ENCODE measurements at places on chromosomes 1 and 21.

DNA sequence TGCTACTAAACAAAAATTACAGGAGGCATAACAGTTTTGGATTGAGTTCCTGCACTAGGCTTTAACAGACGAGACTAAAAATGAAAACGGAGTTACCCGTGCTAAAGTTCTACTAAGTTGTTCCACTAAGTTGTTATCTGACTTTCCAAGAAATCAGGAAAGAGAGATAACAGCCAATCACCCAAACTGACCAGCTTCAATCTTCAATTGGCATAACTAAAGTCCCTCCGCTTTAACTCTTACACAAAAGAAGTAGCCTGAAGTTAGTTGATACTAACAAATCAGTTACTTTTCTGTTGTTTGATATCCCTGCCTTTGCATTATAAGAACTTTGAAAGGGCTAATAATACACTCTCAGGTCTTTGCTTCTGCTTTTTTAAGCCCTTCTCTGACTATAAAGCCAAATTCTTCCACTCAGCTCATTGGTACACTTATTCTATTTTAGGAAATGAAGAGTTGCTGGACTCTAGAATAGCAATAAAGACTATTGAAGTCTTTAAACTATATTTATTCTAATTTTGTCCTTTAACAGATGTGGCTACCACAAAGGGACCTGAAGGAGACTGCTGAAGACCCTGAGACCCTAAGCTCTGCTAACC is 61.3 kb downstream of the TESK2 start:
- DNase-seq, result no peak

DNA sequence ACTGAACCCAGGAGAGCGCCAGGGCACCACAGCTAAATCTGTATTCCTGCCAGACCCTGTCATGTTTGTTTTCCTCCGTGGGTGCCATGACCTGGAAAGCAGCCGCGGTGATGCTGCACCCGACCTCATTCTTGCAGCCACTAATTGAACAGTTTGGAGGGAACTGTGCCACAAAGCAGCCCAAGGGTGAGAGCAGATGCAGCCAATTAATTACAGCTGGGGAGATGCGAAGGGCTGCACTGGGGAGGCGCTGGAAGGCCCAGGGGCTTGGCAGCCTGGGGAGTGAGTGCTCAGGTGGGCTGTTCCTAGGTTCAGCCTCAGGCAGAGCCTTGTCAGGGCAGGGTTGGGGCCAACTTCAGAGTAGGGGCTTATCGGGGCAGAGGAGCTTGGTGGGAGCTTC is 158.4 kb upstream of the CD34 start:
- no peak for DNase-seq

DNA sequence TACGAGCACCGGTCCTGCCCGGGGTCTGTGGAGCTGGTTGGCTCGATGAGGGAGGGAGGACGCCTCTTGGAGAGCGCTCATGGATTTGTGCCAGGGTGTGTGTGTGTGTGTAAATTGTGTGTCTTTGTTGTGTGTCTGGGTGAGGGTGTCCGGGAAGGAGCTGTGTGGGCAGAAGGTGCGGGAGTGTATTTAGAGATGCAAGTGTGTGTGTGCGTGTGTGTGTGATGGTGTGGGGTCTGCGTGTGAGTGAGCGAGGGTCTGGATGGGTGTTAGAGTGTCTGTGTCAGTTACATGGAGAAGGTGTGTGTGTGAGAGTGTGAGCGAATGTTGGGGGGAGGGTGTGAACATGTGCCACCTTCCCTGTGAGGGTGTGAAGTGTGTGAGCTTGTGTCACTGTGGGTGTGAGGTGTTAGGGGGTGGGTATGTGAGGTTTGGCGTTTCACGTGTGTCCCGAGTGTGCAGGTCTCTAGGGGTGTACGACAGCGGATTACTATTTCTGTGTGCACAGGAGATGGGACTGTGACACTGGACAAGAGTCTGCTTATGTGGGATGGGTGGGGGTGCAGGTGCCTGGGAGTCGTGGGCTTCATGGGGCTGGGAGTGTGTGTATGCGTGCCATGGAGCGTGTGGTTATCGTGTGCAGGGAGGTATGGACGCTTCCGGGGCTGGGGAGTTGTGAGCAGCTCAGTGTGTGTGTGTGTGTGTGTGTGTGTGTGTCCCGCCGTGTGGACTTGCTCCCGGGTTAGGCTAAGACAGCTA is 880 bp downstream of the IGSF21 start:
- no peak for DNase-seq

- no peak for DNase-seq
Measured at GRCh38 chr1:113692824-113693431, 66.4 kb downstream of the PHTF1 start.

DNA sequence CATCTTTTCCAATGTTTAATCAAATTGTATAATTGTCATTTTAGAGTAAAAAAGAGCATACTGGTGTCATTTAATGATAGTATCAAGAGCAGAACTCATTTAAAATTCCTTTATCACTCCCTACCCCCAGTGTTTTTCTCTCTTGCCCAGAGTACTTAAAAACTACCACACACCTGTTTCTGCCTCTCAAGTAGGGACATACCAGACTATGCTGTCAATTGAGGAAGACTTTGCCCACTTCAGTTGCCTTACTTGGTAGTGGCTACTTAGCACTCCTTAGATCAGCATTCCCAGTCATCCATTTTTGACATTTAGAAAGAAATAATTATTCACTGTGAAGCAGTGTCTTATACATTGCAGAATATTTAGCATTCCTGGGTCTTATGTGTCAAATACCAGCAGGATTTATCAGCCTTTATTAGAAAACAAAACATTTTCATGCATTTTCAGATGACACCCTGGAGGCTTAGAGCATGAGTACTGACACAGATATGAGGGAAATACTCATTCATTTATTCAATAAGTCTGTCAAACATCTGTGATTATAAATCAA is 127.5 kb upstream of the RGS1 start:
- DNase-seq, result no peak

DNA sequence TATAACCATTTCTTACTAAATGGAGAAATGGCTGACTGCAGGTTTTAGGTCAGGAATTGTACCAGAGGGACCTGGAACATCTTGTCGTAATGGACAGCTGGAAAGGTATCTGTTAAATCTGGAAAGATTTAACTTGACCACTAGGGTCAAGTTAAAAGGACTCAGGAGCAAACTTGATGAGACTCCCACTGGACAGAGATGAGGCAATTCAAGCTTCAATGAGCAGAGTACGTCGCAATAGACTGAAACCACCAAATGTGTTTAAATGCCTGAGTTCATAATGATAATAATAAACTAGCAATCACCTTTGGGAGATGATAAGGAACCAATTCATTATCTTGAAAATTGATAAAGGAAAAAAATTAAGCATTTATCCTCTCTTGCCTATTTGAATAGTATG is 8.7 kb downstream of the IFNLR1 start:
- no peak for DNase-seq

- no peak for DNase-seq
Measured at GRCh38 chr1:121586369-121587229, 401.8 kb downstream of the SRGAP2C start.

DNA sequence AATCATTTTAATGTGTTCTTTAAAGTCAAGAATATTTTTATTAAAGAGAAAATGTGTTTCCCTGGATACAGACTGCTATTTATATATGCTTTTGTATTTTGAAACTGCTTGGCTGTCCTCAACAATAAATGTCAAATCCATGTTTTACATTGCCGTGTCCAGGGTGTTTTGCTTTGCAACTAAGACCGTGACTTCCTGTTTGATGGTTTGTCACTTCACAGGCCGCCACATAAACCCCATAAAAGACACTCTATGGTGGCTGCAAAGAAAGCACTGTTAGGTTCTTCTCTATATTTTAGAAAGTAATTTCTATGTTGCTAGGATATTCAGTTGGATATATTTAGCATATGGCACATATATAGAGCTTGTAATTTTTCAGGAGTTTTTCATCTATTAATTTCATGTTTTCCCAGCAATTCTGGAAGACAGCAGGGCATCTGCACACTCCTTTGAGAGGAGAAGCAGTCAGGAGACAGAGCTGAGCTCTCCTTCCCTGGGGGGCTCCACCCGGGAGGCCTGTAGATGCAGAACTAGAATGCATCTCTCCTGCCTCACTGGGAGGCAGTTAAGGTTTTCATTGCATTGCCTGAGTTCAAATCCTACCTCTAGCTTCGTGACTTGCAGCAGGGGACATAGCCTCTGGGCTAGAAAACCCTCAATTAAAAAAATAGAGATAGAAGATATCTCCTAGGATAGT is 33.1 kb downstream of the PRDM2 start:
- DNase-seq, result no peak

GRCh38 chr1:205983925-205984725 is 19.1 kb downstream of the RAB7B start:
- no peak for DNase-seq

- DNase-seq, result no peak
Measured at GRCh38 chr1:113392541-113393128, 2.3 kb downstream of the MAGI3 start.

DNA sequence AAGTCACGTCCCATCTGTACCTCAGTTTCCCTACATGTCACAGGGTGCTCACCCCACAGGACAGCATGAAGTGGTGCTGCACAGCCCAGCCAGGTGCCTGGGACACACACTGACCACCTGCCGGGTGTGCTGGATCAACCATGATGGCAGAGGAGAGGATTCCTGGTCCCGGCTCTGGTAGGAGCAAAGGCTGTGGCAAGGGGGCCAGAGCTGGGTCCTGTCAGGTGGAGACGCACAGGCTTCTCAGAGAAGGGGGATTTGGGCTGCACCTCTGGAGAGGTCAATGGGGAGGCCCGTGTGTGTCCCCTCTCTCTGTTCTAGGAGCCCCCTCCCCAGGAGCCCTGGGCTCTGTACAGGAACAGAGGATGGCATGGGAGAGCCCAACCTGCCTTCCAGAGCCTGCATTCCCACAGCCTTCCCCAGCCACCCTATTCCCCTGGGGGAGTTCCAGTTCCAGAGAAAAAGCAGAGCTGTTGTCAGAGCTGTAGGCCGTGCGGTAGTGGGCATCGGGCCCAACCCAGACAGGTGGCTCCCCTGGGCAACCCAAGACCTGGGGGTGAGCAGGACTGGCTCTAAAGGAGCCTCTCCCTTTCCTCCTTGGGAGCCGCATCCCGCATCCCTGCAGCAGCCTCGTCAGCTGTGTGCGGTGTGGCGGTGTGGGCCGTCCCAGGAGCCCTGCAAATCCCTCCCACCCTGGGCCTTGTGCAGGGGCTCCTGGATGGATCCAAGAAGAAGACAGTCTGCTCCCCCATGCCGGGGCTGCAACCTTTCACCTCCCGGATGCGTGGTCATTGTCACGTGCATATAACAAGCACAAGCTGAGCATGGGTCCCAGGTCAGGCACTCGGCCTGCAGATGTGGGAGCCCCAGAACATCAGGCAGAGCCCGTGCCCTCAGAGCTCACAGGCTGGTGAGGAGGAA is 2.9 kb upstream of the TFF3 start:
- DNase-seq, result no peak

DNA sequence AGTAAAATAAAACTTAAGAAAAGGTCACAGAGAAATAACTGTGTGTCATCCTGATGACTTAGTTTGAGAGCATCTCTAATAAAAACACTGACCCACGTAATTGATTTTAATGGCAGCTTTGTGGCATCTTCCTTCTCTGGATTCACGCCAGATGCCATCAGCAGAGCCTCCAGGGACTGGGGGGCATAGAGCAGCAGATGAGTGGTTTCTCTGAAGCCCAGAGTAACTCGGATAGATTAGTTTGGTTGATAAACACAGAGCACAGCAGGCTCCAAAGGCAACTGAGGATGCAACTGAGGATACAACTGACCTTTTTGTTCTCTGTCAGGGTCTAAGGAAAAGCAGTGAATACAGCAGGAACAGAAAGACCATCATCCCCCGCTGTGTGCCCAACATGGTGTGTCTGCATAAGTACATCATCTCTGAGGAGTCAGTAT is 180.8 kb downstream of the RPS6KC1 start:
- no peak for DNase-seq

Data from AG04449 (cell line).